Pancreas (tissue), 10 donors: ENCODE measurements at places on chromosomes 11 and 22. TPM values are rescaled to one million over a fixed set of nuclear protein-coding genes. Genes with fewer than 3 reads are reported as not detected.

DNA sequence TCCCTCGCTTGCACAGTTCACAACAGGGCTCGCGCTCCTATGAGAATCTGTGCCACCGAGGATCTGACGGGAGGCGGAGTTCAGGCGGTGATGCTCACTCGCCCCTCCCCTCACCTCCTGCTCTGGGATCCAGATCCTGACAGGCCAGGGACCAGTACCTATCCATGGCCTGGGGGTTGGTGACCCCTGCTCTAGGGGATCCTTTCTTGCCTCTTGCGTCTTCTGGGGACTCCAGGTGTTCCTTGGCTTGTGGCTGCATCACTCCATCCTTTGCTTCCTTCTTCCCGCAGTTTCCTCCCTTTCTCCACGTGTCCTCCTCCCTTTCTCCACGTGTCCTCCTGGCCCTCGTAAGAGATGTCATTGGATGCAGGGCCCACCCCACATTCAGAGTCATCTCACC lies 30.6 kb upstream of the KRTAP5-7 start:
- no peak overlapping the region for H3K4me3 ChIP-seq
- H3K36me3 ChIP-seq = peaks cover 21% of the 10 kb centered on the region
- no peak overlapping the region for H3K27ac ChIP-seq
- no peak for DNase-seq
- H3K27me3 ChIP-seq = no peaks in the 10 kb centered on the region
- H3K4me1 ChIP-seq = no peaks in the 10 kb centered on the region

GRCh38 chr11:5131584-5132335 lies 6.4 kb downstream of the OR52A5 start:
- H3K4me3 ChIP-seq = no peak overlapping the region
- no peaks in the 10 kb centered on the region for H3K4me1 ChIP-seq
- DNase-seq = no peak

TRIM6 gene
- total RNA-seq = 1.4 TPM

MYEOV gene
- 3.8 TPM for total RNA-seq

HSPB2 gene
- 0.32 TPM for total RNA-seq

OR52A1 gene
- not detected for total RNA-seq

DNA sequence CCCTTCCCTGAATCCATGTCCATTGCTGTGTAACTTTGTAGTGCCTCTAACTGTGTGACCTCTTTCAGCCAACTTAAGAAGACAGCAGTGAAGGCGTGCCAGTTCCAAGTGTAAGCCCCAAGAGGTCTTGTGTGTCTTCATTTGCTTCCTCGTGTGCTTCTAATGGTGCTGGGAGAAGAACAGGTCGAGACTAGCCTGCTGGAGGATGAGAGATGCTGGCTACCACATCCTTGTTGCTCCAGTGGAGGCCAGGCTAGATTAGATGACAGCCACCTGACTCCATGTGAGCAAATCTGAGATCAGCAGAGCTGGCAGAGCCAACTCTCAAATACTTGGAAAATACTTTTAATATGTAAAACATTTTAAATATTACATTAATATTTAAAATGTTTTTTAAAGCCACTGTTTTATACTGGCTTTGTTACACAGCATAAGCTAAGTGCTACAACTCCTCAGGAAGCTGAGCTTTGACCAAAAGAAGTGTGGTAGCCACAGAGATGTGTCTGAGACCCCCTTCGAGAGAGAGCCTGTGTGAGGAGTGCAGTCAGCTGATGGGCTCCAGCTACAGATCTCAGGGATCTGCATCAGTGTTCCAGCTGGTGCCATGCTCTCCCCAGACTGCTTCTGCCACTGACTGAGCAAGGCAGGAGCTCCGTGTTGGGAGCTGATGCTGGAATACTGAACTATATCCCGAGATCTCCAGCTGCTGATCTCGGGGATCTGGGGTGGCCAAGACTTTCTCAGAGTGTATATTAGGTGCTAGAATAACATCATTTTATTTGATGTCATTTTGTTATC lies 8.9 kb downstream of the KCNJ11 start:
- no peaks in the 10 kb centered on the region for H3K4me1 ChIP-seq
- no peaks in the 10 kb centered on the region for H3K27me3 ChIP-seq
- H3K36me3 ChIP-seq = no peaks in the 10 kb centered on the region
- no peak overlapping the region for H3K4me3 ChIP-seq
- DNase-seq = no peak

ACR gene
- total RNA-seq = not detected

DNA sequence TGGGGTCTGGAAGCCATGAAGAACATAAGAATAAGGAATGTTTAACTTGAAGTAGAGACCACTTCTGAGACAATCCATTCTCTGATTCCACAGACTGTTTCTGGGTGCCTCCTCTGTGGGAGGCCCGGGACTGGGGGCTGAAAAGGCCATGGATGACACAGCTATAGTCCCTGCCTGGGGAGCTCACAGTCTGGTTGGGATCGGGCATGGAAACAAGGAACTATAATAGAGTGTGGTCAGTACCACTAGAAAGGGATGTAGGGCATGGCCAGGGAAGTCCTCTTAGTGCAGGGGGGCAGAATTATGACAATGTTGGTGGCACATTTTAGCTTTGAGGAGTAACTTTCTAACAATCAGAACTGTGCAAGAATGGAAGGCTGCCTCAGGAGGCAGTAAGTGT lies 9.2 kb upstream of the KCNE3 start:
- DNase-seq = no peak
- H3K4me1 ChIP-seq = no peaks in the 10 kb centered on the region
- no peaks in the 10 kb centered on the region for H3K36me3 ChIP-seq
- no peaks in the 10 kb centered on the region for H3K27me3 ChIP-seq
- no peak overlapping the region for H3K27ac ChIP-seq

MALAT1 gene
- total RNA-seq = 5,204 TPM

GRCh38 chr11:120751550-120751949 lies 240.0 kb downstream of the GRIK4 start:
- H3K4me3 ChIP-seq = no peak overlapping the region
- H3K27me3 ChIP-seq = no peaks in the 10 kb centered on the region
- H3K4me1 ChIP-seq = no peaks in the 10 kb centered on the region
- DNase-seq = no peak
- no peak overlapping the region for H3K27ac ChIP-seq
- no peaks in the 10 kb centered on the region for H3K36me3 ChIP-seq

NEFH gene
- 0.14 TPM for total RNA-seq

NRGN gene
- total RNA-seq = 1.9 TPM

- H3K4me3 ChIP-seq = no peak overlapping the region
- no peaks in the 10 kb centered on the region for H3K36me3 ChIP-seq
- no peaks in the 10 kb centered on the region for H3K27me3 ChIP-seq
- DNase-seq = no peak
- no peak overlapping the region for H3K27ac ChIP-seq
- H3K4me1 ChIP-seq = peaks cover 19% of the 10 kb centered on the region
These were observed 30.9 kb downstream of the MACROD1 start for GRCh38 chr11:64134963-64135362.

DNA sequence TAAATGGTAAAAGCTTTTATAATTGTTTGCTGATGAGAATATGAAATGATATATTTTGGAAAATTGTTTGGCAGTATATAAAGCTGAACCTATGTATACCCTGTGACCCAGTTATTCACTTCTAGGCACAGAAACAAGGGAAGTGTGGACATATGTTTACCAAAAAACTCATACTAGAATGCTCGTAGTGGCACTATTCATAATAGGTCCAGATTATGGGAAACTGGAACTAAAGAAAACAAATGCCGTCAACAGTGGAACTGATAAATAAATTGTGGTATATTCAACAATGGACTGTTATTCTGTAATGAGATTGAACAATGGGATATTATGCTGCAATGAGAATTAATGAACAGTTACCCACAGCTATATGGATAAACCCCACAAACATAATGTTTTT lies 32.8 kb downstream of the CSTPP1 start:
- H3K4me3 ChIP-seq = no peak overlapping the region
- H3K4me1 ChIP-seq = peaks cover 5% of the 10 kb centered on the region
- DNase-seq = no peak
- H3K27ac ChIP-seq = no peak overlapping the region

- H3K27me3 ChIP-seq = no peaks in the 10 kb centered on the region
- no peaks in the 10 kb centered on the region for H3K4me1 ChIP-seq
- DNase-seq = no peak
- H3K36me3 ChIP-seq = no peaks in the 10 kb centered on the region
- no peak overlapping the region for H3K27ac ChIP-seq
These were observed 47.2 kb downstream of the MYO7A start for GRCh38 chr11:77175021-77175842.

DNA sequence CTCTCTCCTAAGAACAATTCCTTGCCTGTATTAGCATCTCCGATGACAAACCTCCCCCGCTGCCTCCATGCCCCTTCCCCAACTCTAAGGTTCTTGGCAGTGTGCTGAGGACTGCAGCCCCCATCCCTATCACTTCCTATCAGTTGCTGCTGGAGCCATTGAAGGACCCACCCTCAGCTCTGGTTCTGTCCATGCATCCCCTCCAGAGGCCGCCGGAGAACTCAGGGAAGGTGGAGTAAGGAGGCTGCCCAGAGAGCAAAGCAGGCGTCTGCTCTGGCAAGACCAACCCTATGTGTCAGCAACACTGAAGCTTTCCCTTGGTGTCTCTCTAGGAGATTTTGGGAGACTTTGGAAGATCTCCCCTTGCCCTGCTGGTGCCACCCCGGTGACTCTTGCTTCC lies 1139.5 kb downstream of the TBC1D22A start:
- H3K4me3 ChIP-seq = no peak overlapping the region
- H3K27ac ChIP-seq = no peak overlapping the region
- H3K27me3 ChIP-seq = peaks cover 10% of the 10 kb centered on the region
- no peaks in the 10 kb centered on the region for H3K4me1 ChIP-seq
- no peak for DNase-seq
- H3K36me3 ChIP-seq = no peaks in the 10 kb centered on the region

DNA sequence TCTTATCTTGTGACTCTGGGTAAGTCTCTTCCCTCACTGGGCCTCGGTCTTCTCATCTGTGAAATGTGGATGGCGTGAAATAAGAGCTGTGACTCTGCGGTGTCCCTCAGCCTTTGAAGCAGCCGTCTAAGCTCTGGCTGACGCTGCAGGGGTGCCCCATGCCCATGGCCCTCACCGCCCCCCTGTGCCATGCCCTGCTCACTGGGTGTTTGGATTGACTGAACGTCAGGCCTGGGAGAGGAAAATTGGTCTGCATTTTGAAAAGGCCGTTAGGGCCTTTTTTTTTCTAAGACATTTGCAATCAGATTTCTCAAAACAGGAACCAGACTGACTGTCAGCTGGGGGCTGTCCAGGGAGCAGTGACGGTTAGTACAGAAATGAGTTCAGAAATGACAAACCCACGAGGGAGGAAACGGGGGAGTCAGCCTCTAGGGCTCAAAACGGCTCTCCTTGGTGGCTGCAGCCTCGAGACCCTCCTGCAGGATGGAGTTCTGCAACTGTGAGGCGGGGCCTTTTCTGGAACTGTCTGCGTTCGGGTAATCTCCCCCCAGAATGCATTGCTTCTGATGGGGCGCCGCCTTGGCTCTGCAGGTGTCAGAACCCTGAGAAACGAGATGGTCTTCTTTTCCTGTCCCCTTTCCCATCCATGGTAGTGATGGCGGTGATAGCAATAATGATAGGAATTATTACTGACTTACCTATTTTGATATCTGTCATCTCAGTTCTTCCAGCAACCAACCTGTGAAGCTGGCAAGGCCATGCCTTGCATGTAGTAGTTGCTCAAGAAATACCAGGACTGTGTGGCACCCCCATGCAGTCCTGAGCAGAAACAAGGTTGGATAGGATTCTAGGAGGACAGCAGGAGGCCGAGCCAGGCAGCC lies 2.0 kb downstream of the GRK2 start:
- H3K36me3 ChIP-seq = no peaks in the 10 kb centered on the region
- H3K27me3 ChIP-seq = no peaks in the 10 kb centered on the region
- peak overlapping the region; percentile 92 for H3K4me3 ChIP-seq

DNA sequence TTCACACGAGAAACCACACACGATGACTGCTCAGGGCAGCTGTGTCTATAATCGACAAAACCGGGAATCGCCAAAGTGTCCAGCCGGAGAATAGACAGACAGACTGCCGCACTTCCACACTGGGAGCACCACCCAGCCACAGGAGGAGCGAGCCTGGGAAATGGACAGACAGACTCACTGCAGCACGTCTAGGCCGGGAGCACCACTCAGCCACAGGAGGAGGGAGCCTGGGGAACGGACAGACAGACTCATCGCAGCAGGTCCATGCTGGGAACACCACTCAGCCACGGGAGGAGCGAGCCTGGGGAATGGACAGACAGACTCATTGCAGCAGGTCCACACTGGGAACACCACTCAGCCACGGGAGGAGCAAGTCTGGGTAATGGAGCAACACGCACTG lies 137.2 kb downstream of the BRD1 start:
- no peak overlapping the region for H3K27ac ChIP-seq
- no peak overlapping the region for H3K4me3 ChIP-seq
- H3K27me3 ChIP-seq = no peaks in the 10 kb centered on the region
- H3K36me3 ChIP-seq = no peaks in the 10 kb centered on the region
- DNase-seq = no peak

DNA sequence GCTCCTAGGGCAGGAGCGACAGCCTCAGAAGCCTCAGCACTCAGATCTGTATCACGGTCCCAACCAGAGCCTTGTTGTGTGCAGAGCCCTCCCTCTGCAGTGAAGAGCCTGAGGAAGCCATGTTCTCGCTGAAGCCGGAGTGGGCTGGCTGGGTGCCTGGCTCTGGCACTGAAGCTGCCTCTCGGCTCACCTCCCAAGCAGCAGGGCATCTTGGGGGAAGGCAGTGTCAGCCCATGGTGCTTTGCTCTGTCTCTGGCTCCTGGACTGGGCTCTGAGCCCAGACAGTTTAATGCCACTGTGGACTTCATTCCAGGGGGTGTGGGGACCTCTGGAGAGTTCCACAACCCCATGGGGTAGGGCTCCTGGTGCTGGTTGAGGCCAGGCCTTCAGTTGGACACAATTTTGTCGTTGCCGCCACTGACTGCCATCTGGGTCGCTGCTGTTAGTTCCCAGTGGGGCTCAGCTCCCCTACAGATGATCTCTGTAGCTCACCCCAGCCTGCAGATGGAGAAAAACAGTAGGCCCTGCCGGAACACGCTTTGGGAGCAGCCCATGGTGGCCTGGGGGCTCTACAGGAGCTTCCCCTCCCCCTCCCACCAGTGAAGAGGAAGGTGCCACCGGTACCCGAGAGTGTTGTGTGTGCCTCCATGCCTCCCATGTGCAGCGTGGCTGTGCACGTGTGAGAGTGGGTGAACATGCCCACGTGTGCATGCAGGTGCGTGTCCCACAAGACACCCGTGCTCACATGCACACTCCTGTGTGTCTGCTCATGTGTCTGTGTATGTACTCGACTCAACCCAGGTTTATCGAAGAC lies 86.5 kb upstream of the B3GAT1 start:
- H3K4me1 ChIP-seq = no peaks in the 10 kb centered on the region
- H3K27me3 ChIP-seq = no peaks in the 10 kb centered on the region

SLC37A2 gene
- total RNA-seq = 0.32 TPM

- H3K27ac ChIP-seq = no peak overlapping the region
- no peaks in the 10 kb centered on the region for H3K36me3 ChIP-seq
- H3K4me1 ChIP-seq = no peaks in the 10 kb centered on the region
These were observed 12.4 kb upstream of the PPM1F start for GRCh38 chr22:21964918-21965484.

DNA sequence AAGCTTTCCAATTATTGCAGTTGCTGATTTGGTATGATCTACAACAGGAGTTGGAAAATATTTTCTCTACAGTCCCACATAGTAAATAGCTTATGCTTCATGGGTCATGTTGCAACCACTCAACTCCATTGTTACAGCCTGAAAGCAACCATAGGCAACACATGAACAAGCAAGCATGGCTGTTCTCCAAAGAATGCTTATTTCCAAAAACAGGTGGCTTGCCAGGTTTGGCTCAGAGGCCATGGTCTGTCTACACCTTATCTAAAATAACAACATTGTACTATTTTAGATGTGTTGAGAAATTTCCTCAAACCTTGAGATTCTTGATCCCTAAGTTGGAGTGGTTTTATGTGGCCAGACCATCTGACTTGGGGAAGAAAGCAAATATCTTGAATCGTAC lies 153.9 kb upstream of the MPPED2 start:
- no peak for DNase-seq
- H3K27ac ChIP-seq = no peak overlapping the region
- no peaks in the 10 kb centered on the region for H3K36me3 ChIP-seq
- no peak overlapping the region for H3K4me3 ChIP-seq
